Forelimb muscle (tissue), 1 donor: ENCODE measurements at places on chromosomes 1 and 21. TPM values are rescaled to one million over a fixed set of nuclear protein-coding genes. Genes with fewer than 3 reads are reported as not detected.

Gene RNF115
- 18.0 TPM for polyA plus RNA-seq

Gene FBXO2
- 0.32 TPM for polyA plus RNA-seq

Gene ZNF593OS
- 1.5 TPM for polyA plus RNA-seq

- DNase-seq: no peak
Observed at GRCh38 chr1:87399264-87399663, 70.6 kb downstream of the LMO4 start.

DNA sequence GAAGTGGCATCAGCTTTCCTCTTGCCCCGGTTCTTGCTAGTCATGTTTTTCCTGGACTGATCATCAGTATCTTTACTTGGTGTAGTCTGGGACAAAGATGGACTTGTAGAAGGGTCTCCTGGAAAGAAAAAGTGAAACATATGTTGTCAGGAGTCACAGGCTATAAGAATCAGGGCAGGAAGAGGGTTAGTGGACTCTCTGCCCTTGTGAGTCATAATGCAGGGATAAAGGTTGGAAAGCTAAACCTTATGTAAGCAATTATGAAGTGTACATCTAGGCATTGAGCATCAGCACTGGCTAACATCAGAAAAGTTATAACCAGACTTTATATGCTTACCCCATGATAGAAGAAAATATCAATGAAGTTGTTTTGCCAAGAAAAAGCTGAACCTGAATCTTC lies 51.2 kb downstream of the XKR8 start:
- no peak for DNase-seq

DNA sequence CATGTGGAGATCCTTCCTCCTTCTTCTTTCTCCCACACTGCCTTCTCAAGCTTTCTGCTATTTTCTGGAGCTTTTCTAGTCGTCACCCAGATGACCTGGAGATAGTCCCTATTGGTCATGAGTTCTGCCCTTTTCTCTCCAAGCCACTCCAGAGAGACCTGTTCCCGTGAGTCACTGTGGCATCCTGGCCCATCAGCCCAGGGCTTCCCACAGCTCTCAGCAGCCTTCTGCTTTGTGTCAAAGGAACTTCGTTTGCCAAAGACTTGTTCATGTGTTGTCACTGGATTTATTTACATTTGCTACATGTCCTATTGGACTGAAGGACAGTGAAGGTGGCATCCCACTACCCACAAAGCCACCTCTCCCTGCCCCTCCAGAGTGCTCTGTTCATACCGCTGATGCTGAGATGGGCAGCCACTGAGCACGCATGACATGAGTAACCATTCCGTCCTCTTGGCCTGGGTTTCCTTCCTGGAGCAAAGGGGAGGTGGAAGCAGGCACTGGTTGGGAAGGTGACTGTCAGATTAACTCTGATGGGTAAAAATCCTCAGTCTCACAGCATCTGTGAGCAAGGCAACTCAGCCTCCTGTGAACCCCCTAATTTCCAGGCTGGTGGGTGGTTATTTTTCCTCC lies 119.2 kb downstream of the EDEM3 start:
- DNase-seq: no peak

GRCh38 chr1:58986996-58987767 lies 203.3 kb upstream of the JUN start:
- no peak for DNase-seq

DNA sequence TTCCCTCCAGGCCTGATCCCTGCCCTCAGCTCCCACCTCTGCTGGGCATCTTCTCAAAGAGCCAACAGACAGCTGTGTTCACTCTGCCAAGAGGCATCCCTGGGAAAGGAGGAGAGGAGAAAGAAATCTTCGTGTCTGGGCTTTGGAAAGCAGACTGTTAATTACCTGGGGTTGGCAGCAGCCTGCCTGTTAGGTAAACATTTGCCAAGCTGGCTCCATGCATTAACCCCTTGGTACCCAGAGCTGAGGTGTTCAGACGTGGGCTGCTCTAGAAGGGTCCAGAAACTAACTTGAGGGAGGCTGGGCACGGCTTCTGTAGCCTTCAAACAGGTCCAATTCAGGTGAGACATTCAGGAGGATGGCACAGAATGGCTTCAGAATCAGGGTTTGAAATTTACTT lies 8.7 kb upstream of the EXTL1 start:
- DNase-seq: no peak
